Uterus (tissue), 4 donors: ENCODE measurements at places on chromosomes 13 and 19. TPM values are rescaled to one million over a fixed set of nuclear protein-coding genes. Genes with fewer than 3 reads are reported as not detected.

The ELANE gene
- 3.4 TPM for total RNA-seq

DNA sequence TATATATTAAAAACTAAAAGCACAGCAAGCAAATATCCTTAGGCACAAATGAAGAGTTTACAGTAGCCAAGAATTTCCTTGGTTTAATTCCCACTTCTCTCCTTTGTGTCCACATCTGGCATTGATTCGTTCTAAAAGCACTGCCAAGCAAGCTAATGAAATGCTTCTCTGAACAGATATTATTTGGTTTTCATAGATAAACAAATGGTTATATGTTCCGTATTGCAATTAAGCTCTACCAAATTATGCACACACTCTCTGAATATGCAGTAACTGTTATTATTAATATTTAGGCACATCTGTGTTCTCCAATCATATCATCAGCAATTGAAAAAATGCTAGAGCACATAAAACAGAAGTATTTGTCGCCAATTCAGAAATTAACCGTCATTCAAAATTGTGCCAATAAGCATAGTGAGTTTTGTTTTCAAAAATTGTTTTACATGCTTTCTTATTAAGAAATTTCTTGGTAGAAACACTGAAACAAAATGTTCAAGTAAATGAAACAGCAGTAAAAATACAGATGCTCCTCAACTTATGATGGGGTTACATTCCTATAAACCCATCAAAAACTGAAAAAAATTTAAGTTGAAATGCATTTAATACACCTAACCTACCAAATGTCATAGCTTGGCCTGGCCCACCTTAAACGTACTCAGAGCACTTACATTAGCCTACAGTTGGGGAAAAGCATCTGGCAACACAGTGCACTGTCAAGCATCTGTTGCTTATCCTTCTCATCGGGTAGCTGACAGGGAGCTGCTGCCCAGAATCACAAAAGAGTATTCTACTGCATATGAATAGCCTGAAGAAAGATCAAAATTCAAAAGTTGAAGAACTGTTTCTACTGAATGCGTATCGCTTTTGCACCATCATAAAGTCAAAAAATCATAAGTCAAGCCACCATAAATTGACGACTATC lies 2134.7 kb downstream of the PCDH9 start:
- no peak for DNase-seq

GRCh38 chr13:39602614-39603366 lies at the start of gene LHFPL6:
TSS of gene LHFPL6 (minus strand) at chr13:39603193.
- DNase-seq = peak; percentile 86

GRCh38 chr13:113378825-113379224 lies 14.9 kb upstream of the GRTP1 start:
- no peak for DNase-seq

DNA sequence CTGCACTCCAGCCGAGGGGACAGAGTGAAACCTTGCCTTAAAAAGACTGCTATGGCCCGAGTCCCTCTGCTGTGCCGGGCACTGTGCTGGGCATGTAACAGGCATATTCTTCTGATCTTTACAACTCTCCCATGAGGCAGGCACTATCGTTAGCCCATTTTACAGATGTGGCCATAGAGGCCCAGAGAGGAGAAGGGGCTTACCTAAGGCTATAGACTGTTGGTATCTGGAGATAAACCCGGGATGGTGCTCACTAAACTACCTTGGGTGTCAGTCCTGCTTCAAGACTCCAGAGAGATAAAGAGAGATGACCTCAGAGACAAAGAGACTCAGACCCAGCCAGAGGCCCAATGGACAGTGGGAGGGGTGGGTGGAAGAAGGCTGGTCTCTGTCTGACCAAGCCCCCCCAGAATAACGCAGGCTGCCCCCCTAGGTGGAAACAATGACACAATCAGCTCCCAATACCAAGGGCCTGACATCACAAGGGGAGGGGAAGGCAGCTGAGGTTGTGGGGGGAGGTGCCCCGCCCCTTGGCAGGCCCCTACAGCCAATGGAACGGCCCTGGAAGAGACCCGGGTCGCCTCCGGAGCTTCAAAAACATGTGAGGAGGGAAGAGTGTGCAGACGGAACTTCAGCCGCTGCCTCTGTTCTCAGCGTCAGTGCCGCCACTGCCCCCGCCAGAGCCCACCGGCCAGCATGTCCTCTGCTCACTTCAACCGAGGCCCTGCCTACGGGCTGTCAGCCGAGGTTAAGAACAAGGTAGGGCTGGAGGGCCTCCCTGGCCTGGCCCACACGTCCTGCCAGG lies at the start of gene CNN1:
Gene CNN1, plus strand, starts transcription at position 620 of the 805 bp plus-strand sequence. Its CDS starts 77 bp downstream, at position 697.
- DNase-seq = peak; percentile 94

DNA sequence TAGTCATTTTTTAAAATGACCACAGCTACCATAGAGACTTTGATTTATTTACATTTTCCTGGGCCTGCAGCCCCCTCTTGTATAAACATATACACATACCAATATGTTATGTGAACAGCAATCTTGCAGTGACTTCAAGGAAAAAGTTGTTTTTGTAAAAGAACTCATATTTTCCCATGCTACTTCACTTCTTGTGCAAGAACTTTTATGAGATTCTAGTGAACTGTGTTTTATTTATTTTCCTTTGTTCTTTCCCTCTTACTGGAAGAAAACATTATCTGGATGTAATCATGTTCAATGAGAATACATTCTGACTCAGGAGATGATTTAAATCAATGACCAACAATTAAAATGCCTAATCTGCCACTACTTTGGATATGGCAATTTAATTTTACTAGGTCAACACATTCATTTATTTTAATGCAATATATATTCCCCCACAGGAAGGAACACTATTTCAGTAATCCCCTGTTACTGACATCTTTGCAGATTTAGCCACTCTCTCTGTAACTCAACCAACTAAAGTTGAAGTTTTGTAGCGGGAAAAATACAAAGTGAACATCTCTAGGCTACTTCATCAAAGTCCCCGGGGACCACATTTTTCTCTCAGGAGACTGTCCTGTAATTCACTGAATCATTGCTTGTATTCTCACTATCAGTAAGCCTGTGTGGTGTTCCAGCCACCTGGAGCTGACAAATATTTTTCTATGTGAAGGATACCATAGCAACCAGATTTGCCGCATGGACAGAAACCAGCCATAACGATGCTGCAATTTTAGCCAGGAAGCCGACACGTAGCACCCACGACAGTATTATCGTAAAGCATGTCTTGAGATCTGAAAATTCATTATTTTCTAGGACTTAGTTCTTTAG lies 90.5 kb downstream of the STARD13 start:
- peak; percentile 60 for DNase-seq

GRCh38 chr19:43759515-43759914 lies 4.8 kb upstream of the SMG9 start:
- no peak for DNase-seq

DNA sequence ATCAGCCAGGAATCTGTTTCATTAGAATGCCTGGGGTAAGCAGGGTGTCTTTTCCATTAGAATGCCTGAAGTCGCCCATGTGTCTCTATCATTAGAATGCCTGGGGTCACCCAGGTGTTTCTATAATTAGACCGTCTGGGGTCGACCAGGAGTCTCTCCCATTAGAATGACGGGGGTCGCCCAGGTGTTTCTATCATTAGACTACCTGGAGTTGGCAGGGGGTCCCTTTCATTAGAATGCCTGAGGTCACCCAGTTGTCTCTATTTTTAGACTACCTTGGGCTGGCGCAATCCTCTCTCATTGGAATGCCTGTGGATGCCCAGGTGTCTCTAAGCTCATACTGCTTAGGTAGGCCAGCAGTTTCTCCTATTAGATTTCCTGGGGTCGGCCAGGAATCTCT lies 1447.6 kb downstream of the UQCRFS1 start:
- DNase-seq = no peak

The ZNF534 gene
- total RNA-seq = not detected

The PPM1N gene
- total RNA-seq = not detected

The IRGC gene
- total RNA-seq = not detected

- DNase-seq = no peak
Observed at GRCh38 chr13:74036373-74036772, 97.8 kb downstream of the KLF12 start.

- no peak for DNase-seq
Observed at GRCh38 chr13:88601949-88602348, 930.8 kb downstream of the SLITRK5 start.

The PINLYP gene
- 4.6 TPM for total RNA-seq

- DNase-seq = no peak
Observed at GRCh38 chr13:79581870-79582315, 100.9 kb downstream of the NDFIP2 start.

The ZNF726 gene
- 11.3 TPM for total RNA-seq

- no peak for DNase-seq
Observed at GRCh38 chr19:55673465-55673864, 1.6 kb upstream of the EPN1 start.

DNA sequence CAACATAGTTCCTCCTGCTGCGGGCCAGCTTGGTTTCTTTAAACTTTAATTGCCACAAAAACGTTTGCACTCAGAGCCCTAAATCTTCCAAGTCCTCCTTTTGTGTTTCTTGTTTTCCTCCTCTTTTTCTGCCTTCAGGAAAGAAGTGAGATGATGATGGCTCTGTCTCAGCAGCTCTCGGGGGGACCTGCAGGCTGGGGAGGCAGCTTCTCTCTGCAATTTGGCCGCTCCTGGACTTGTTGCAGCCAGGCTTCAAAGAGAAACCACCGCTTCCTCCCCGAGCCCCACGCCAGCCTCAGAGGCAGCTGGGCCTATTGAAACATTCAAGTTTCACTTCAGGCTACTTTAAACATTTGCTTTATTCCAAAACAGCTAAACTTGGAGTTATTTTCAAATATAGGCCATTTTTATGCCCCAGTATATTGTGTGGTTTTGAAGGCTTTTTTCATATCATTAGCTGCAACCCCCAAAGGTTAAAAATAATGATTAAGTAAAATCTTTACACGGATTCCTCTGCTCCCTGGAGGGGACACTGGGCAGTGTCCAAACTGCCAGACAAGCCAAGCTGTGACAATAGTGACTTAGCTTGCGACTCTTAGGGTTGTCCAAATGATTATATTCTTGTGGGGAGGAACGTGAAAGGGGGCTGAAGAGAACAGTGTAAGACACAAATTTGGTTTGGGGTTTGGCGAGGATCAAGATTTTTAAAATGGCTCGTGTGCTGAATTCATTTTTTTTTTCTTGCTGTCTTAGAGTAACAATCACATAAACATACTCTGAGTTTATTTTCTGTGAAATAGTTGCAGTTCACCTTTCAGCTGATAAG lies 330.8 kb downstream of the DLEU7 start:
- peak; percentile 54 for DNase-seq

- DNase-seq = peak; percentile 78
Observed at GRCh38 chr13:40440990-40441820, 225.2 kb downstream of the FOXO1 start.

The LRRC63 gene
- total RNA-seq = not detected
